ENCODE measurements at places on chromosomes 13 and 19.

DNA sequence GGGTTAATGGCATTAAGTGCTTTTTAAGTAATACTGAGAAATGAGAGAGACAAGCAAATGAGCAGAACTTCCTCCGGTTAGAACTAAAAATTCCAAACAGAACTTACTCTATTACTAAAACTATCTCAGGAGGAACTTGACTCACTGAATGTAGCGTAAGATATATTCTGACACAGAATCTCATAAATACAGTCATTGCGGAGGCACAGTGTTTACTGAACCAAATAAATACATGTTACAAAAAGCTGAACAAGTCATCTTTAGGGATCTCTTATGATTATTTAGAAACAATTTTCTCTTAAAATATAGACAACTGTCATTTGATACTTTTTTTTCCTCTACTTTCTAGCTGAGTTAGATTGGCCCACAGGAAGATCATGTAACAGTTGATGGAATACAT is 283.1 kb downstream of the KLF12 start:
- DNase-seq, result no peak

GRCh38 chr19:36160821-36161596 is 8.8 kb upstream of the COX7A1 start:
- DNase-seq, result no peak

DNA sequence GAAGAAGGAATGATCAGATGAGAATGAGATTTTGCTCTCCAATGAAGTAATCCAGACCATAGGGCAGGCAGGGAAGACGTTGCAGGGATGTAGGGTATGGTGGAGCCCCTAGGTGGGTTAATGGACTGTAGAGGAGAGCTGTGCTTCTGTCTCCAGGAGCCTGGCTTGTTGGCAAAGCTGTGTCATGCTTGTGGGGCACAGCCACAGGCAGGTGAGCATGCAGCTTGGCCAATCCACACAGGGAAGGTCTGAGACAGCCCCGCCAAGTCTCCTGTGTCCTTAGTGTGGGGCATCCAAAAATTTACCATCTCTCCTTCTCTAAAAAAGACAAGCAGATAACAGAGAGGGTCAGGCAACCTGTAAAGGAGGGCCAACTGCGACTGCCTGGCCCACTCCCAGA is 71.4 kb upstream of the FLT1 start:
- DNase-seq, result no peak

GRCh38 chr19:37980419-37981170 is 73.6 kb downstream of the SIPA1L3 start:
- DNase-seq, result no peak

DNA sequence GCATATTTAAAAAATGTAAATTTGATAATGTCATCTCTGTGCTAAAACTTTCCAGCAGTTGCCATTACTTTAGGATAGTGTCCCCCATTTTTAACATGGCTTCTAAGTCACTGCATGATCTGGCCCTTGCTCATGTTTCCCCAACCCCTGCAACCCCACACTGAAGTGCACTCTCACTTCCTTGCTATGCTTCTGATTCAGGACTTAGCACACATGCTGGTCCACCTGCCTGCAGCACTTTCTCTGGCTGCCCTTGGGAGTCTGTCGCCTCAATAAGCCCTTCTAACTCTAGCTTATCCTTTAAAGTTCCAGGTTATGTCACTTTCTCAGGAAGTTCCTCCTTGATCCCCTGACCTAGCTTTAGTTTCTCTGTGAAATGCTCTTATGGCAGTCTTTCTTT is 241.0 kb downstream of the POSTN start:
- no peak for DNase-seq

- DNase-seq, result peak; percentile 83
Observed at GRCh38 chr19:9674663-9675357, at the start of gene ZNF562. Gene ZNF562, minus strand, starts transcription at chr19:9675100. Its CDS starts 14,356 bp downstream, at chr19:9660744.

- DNase-seq, result peak; percentile 18
Observed at GRCh38 chr13:32001154-32001768, 30.3 kb upstream of the FRY start.

DNA sequence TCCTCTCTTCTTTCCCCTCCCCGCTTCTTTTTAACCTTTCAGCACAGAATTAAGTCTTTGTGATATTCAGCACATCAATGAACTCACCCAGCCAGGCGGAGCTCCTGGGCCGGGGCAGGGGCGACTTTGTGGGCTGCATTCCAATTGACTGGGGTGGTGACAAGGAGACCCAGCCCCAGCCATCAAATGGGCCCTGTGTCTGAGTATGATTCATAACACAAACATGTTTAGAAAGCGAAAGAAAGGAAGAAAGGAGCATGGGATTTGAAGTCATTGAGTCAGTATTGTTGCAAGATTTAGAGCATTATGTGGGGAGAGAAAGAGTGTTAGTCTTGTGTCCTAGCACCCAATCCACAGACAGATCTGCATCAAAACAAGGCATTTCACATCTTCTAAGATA is 185.3 kb downstream of the LHFPL6 start:
- DNase-seq, result no peak

DNA sequence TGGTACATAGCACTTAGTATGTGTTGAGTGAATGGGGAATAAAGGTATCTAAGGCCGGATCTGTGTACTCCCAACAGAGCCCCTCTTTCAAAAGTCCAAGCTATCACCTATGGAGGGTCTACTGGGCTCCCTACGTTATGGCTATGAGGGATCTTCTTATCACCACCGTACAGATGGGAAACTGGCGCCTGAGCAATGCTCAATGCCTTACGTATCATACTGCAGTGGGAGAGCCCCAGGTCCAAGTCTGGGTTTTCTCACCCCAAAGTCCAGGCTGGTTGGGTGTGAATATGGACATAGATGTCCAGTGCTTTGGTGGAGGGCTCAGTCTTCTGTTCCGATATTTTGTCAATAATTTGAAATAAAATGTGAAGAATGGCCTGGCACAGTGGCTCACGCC is 13.1 kb upstream of the GGACT start:
- no peak for DNase-seq

DNA sequence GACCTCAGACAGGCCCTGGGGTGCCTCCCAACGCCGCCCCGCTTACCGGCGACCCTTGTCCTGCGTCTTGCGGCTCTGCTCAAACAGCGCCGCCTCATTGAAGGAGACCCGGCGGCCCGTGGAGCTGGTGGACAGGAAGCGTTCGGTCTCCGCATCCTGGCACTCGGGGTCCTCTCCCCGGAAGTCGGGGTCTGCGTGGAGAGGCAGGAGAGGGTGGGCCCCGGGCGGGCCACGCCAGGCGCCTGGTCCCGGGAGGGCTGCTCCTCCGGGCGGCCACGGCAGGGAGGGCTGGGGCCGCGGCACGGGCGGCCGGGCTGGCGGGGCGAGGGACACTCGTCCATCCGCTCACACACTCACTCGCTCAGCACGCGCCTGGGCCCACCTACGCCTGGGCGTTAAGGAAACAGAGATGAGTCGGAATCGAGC is 2.8 kb downstream of the CBARP start:
- no peak for DNase-seq

DNA sequence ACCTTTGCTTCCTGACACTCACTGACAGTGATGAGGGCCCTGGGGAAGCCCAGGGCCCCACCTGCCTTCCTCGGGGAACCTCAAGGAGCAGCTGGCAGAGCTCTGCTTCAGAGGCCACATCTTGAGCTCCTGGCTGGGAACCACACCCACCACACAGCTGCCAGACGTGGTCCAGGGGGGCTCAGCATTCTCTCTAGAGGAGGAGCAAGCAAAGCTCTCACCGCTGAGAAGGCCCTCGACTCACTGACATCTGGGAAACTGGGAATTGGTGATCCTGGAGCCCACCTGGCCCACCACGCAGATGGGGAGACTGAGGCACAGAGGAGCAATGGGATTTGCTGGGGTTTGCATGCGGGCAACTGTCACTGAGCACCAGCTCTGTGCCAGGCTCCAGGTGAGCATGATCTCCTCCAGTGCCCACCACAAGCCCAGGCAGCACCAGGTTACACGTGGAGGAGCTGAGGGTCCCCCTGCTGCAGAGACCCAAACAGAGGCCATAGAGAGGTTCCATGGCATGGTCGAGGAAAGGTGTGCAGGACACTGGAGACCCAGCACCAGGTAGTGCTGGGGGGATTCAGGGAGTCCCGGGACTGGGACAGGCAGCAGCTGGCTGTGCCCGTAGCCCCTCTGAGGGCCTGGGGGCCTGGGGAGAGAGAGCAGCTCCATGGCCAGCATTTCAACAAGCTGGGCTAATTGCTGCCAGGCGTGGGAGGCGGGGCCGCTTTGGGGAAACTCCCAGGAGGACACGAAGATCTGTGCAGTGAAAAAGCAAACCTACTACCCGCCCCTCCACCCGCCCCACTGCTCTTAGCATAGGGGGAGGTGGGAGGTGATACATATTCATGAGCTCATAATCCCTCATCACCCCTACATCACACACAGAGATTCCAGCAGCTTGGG is 33.4 kb downstream of the PEPD start:
- no peak for DNase-seq

GRCh38 chr19:11261971-11262839 is at the start of gene DOCK6:
Gene DOCK6, minus strand, starts transcription at chr19:11262524. Its CDS starts 84 bp downstream, at chr19:11262440.
- DNase-seq, result peak; percentile 14
